ENCODE measurements at places on chromosomes 1 and 21.

GRCh38 chr1:95966866-95967265 lies 732.9 kb downstream of the RWDD3 start:
- no peak for DNase-seq

- no peak for DNase-seq
Observed at GRCh38 chr1:115317101-115318012, 20.7 kb downstream of the NGF start.

DNA sequence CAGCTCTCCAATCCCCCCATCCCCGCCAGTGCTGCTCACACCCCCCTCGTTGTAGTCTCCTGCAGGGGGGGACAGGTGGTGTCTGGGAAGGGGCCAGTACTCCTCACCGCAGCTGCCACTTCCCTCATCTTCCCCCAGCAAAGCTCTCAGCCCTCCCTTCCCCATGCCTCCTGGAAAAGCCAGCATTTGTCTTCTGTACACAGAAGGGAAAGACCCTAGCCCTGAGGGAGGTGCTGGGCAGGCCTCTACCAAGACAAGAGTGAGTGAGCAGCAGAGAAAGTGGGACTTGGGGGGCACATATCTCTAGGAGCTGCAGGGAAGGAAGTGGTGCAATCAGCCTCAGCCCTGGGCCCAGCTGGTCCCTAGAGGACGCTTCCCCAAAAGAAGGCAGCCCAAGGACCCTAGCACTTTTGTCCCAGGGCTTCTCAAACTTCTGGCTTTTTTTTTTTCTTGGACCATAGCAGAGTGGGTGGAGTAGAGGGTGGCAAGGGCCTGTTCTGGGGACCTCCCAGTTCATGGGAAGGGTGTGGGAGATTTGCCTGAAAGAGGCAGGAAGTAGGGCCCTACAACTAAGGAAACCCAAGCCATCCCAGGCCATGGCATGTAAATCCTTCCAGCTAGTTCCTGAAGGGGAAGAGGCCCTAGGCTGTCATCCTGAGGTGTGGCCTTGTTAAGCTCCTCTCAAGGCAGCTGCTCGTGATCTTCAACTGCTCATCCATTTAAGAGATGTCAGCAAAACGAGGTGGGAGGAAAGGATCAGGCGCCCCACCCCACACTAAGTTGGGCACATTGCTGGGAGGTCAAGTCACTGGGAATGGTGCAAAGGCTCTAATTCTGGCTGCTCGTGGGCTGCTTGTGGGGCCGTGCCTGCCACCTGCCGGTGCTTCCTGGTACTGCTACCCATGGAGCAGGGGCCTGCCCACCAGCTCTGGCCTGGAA lies 12.6 kb downstream of the ZC3H12A start:
- DNase-seq, result peak; percentile 88

GRCh38 chr21:38913120-38913892 lies 107.6 kb downstream of the ETS2 start:
- no peak for DNase-seq

DNA sequence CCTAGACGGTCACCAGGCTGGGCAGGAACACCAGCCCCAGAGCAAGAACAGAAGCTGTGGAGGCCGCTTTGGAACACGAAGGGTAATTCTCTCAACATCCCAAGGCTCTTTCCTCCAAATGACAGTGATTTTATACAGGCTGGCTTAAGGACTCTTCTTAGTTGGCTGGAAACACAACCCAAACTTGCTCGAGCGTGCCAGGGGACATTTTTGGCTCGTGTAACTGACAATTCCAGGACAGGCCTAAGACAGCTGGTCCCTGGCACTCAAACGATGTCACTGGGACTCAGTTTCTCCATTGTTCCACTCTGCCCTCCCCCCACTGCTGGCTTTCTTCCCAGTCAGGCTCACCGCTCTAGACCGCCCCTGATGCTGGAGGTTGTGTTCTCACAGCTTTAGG lies 164.7 kb downstream of the NPHP4 start:
- DNase-seq, result no peak

GRCh38 chr1:12040457-12041051 lies 21.3 kb downstream of the MIIP start:
- DNase-seq, result no peak

DNA sequence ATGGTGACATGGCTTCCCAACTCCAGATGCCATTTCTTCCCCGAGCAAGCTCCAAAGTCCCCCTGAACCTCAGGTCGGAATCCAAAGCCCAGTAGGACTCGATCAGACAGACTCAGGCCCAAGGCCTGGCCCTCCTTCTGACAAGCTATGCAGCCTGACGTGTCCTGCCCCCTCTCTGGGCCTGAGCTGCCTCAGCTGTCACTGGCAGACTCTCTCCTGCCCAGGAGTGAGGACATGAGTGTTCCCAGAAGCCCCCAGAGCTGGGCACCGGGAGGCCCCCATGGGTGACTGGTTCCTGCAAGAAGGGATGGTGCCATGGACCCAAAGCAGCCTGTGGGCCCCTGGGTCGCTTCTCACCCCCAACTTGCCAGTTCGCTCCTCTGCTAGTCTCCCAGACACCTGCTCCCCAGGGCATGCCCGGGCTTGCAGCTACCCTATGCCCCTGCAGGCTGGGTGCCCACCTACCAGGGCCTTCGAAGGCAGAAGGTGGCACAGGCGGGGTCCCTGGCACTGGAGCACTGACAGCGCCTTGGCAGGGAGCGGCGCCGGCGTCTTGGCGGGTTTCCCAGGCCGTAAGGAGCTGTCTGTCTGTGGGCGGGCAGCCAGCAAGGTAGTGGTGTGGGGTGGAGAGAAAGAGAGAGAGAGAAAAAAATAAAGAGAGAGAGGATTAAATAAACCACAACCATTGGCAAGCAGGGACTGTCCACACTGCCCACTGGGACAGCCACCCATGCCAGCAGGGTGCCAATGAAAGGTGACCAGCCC lies 2.3 kb downstream of the EDN2 start:
- no peak for DNase-seq

DNA sequence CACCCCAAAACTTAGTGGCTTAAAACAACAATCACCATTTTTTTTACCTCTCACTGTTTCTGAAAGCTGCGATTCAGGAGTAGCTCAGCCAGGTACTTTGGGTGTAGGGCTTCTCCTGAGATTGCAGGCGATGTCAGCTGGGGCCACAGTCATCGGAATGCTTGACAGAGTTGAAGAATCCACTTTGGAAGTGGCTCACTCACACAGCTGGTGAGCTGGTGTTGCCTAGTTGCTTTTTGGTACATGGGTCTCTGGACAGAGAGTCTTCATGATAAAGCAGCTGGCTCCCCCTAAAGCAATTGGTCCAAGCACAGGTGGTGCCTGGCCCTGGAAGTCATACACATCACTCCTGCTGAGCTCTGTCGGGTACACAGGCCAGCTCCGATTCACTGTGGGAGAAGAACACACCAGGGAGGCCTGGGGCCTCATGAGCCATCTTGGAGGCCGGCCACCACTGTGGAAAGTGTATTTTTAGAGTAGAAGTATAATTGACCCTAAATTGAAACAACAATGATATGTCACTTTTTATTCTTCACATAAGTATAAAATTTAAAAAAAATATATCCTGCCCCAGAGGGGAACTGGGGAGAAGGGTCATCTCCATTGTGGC lies 75.2 kb upstream of the GALNT2 start:
- no peak for DNase-seq

GRCh38 chr1:25031966-25032667 lies 102.0 kb upstream of the RUNX3 start:
- peak; percentile 68 for DNase-seq

DNA sequence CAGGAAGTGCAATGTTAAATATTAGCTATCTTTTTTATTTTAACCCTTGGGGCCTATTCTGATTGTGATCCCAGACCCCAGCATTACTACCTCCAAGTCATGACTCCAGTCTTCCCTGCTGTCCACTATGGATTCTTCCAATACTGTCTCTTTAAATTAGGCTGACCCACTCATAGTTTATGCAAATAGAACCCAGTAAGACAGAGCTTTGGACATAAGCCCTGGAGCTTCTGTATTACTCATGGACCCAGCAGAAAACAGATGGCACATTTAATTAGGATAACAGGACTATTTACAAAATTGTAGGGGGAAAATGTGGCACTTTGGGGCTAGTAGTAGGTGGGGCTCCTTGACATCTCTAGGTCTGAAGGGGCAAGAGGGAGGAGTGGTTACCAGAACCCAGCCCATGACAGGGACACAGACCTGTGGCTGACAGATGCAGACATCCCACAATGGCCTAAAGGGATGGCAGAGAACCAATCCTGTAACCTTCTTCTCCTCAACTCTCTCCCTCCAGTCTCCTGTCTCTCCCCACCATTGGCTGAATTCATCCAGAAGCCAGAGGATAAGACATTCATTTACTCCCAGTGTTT lies 233.5 kb downstream of the OMA1 start:
- DNase-seq, result no peak

DNA sequence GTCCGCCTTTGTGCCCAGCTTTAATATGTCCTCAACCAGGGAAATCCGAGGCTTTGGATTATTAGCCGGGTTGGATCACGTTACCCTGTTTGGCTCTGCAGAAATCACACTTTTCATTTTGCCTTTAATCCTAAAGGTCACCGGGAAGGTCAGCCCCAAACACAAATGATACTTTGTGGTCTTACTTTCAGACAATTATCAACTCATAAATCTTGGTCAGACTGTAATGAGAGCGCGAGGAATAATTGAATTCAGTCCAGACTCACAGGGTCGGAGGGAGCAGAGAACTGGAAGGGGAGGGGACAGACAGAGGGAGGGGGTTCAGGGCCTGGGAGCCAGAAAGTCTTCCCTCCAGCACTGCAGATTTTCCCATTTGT lies 91.7 kb upstream of the NFIA start:
- no peak for DNase-seq

- no peak for DNase-seq
Observed at GRCh38 chr1:19374083-19374801, 62.1 kb downstream of the SLC66A1 start.

DNA sequence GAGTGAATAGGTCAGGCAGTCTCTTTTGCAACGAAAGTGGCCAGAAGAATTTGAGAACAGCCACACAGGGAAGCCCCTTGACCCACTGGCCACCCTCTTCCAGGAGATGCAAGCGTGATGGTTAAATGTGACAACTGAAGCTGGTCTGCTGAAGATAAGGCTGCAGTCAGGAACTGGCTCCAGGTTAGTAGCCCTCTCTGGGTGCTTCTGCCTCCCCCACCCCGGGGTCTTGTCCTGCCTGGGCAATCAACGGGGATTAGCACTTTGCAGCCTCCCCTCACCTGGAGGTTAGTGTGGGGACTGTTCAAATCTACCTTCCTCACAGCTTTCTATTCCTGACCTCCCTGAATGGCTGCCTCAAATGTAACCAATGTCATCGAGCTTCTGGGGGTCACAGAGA lies 125.9 kb downstream of the PLXNA2 start:
- no peak for DNase-seq

- DNase-seq, result no peak
Observed at GRCh38 chr1:226422478-226422877, 14.6 kb upstream of the PARP1 start.

- DNase-seq, result peak; percentile 80
Observed at GRCh38 chr1:173444757-173445156, 32.4 kb upstream of the PRDX6 start.

GRCh38 chr1:94757931-94758330 lies 62.2 kb upstream of the SLC44A3 start:
- DNase-seq, result no peak

DNA sequence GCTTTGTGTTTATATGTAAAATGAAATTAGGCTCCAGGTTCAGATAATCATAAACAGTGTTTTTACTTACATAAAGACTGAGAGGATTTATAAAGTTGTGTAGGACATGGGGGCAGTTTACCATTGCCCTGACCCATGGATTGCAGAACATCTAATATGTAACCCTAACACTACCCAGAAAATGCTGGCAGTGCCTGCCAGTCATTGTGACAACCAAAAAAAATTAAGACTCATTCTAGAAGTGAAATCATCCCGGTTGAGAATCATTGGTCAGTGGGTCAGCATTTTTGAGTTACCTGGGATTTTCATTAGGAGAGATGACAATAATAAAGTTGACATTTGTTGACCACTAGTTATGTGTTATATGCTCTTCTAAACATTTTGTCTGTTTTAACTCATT lies 31.2 kb upstream of the THEM4 start:
- DNase-seq, result no peak

DNA sequence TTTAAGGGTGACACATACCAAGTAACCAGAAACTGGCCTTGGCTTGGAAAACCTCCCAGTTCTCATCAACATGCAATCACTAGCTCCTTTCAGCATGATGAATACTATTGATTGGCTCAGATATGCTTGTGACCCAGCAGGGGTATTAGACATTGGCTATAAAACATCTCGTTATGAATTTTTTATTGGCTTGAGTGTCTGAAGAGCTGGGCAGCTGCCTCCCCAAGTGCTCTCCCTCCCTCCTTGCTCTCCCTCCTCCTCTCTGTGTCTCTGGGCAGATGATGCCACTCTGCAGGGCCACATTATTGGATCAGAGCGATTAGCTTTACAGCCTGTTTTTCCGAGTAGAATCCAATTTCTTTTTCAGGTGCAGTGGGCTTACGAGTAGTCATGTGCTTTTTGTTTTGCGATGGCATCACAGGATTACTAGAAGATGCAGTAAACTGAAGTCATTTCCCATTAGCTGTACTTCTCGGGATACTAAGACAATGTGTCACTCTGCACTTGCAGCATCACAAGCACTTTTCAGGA lies 79.3 kb upstream of the ATF3 start:
- DNase-seq, result no peak

DNA sequence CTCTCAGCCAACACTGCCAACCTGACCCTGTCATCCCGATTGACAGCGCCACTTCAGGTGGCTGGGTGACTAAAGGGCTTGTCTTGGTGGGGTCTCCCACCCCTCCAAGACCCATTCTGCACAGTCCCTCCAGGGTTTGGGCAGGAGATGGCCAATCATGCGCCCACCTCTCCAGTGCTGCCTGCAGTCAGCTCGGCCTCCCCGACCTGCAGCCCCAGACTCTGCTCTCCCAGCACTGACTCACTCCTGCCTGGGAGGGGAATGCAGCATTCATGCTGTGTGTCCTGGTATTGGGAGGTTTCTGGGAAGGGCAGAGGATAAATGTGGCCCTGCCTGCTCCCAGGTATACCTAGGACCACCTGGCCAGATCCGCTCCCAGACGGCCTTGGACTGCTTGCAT lies 9.7 kb downstream of the TMEM81 start:
- no peak for DNase-seq

DNA sequence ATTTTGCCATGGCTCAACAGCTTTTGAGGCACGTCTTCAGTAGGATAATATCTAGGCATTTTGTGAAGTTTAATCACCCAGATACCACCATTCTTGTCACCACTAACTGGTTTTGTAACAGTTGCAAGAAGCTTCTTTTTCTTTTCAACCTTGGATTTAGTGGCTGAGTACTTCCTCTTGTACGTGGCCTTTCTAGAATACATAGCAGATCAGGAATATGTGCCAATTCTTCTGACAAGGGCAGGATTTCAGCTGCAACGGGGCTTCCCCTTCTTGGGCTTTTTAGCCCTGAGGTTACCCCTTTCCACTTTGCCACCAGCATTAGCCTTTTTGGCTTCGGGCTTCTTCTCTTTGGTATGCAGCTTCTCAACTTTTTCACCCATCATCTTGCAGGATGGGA lies 79.3 kb upstream of the WARS2 start:
- DNase-seq, result no peak

DNA sequence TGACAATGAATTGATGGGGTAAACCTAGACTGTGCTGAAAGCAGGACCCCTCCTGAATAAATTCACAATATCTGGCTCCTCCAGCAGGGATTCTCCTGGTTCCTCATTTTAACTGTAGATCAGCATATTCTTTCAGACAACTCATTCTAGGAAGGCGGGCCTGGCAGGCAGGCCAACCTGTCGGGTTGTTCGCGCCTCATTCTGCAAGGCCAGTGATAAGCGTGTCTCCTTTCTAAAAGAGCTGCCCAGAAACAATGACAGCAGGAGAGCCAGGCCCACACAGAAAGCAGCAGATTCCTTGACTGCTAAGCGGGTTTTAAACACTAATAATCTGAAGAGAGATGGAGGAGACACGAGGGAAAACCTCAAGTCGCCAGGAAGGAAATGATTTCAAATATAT lies 70.0 kb downstream of the NTPCR start:
- DNase-seq, result no peak
